NCI-H526 (cell line): ENCODE measurements at places on chromosomes 2 and 18.

- no peak for DNase-seq
These were observed 8.6 kb downstream of the EPAS1 start for GRCh38 chr2:46305767-46306166.

DNA sequence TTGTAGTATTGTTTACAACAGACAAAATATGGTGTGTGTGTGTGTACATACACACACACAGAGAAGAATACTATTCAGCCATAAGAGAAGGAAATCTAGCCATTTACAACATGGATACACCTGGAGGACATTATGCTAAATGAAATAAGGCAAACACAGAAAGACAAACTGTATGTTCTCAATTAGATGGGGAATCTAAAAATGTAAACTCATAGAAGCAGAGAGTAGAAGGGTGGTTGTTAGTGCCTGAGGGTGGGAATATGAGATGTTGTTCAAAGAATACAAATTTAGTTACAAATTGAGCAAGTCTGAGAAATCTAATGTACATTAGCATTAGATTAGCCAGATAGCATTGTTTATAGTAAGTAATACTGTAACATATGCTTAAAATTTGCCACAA lies 11.3 kb downstream of the ZNF519 start:
- no peak for DNase-seq

GRCh38 chr2:9897846-9898245 lies 53.6 kb upstream of the GRHL1 start:
- no peak for DNase-seq

DNA sequence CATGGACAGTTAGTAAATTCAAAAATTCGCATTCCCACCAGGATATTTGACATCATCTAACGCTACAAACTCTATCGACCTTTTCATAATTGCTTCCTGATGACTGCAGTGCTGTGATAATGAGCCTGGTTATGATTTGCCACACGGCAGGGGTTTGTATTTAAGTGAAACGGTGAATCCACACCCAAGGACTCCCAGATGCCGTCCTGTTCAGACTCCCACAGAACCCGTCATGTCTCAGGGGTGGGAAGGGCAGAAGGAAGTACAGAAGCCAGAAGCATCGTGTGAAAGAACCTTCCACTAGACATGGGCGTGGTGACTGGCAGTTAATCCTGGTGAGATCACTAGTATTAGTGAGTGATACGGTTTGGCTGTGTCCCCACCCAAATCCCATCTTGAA lies 91.2 kb upstream of the TMEM18 start:
- DNase-seq = no peak

DNA sequence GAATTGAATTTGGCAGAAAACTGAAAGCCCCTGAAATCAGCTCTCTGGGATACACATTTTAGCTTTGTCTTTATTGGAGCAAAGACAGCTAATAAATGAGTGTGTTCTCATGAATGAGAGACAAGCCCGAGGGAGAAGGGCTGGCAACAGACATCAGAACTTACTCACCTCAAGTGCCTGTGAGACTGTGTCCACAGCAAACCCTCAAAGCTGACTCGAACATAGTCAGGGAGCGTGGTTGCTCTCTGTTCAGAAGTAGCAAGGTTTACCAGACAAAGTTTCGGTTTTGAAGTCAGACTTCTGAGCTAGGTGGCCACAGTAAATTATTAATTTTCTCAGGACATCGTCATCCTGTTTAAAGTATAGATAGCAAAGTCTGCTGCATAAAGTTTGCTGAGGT lies 207.9 kb downstream of the CMPK2 start:
- DNase-seq = no peak

DNA sequence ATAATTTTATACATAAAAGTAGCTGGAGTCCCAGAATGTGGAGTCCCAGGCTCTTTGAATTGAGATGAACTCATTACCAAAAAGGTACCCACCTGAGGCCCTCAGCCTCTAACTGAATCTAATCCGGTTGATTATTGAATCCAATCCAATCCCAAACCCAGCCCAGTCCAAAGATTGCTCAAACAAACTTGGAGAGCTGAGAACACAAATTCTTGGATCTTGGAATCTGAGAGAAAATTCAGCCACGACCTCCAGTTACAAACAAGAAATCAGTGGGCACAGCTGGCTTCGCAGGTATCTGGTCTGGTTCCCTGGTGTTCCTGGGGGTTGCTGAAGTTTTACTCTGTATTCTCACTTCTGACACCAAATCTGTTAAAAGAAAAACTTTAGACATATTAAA lies 28.4 kb upstream of the RHOB start:
- DNase-seq = no peak

- DNase-seq = no peak
These were observed 11.4 kb upstream of the ATP8B1 start for GRCh38 chr18:57814555-57814954.

GRCh38 chr2:120892967-120893667 lies 157.4 kb downstream of the GLI2 start:
- DNase-seq = no peak

- DNase-seq = no peak
These were observed 46.7 kb downstream of the KIDINS220 start for GRCh38 chr2:8790739-8791162.

DNA sequence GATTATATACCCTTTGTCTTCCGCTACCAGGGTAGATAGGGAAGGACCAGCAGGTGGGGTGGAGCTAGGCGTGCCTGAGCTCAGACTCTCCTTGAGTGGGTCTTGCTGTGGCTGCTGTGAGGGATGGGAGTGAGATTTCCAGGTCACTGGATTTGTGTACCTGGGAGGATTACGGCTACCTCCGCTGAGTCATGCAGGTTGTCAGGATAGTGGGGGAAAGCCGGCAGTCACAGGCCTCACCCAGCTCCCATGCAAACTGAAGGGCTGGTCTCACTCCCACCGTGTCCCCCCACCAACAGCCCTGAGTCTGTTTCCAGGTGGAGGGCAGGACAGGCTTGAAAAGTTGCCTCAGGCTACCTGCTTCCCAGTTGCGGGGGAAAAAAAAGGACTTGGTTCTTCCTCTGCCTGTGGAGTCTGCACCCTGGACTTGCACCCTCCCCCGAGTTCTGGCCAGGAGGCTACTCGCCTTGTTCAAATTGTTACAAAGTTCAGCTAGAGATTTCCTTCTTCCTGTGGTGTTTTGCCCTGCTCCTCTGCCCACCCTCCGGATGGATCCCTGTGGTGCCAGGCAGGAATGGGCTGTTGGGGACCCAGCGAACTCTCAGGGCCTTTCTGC lies 268.3 kb downstream of the VAPA start:
- no peak for DNase-seq

DNA sequence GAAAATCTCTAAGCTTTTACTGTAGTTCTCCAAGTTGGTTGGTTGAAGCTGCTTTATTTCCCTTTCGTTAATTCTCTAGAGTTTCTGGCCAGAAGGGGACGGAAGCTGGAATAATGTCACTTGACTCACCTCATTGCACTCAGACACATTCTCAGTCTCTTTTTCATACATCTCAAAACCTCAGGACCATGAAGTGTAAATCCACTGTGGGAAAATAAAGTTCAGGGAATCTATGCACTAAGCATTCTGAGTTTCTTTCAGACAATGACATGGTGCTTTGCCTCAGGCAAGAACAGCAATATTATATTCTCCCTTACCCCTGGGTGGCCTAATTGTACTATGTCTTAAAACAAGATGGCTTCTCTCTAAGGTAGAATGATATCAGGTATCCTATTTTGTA lies 167.8 kb downstream of the PRPF40A start:
- DNase-seq = no peak

- no peak for DNase-seq
These were observed 3.0 kb downstream of the WDR75 start for GRCh38 chr2:189444322-189444721.

GRCh38 chr18:3619222-3619621 lies 169.2 kb downstream of the TGIF1 start:
- DNase-seq = no peak

GRCh38 chr18:46555724-46556123 lies 101.3 kb downstream of the LOXHD1 start:
- DNase-seq = no peak

GRCh38 chr2:137161250-137161649 lies 395.9 kb downstream of the THSD7B start:
- no peak for DNase-seq

GRCh38 chr2:18490901-18491300 lies 69.6 kb downstream of the RDH14 start:
- no peak for DNase-seq

GRCh38 chr2:39524061-39524460 lies 87.0 kb upstream of the MAP4K3 start:
- no peak for DNase-seq

DNA sequence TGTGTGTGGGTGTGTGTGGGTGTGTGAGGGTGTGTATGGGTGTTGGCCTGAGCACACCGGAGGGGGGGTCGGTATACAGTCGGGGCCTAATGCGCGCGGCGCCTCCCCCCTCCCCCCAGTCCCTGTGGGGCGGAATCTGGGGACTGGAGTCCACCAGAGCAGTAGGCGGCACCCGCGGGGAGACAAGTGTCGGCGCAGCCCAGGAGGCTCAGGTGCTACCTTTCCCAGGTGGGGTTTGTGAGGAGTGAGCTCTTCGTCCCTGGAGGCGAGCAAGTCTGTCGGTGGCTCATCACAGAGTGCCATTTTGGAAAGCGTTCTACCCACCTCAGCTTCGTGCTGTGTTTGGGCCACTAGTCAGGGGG lies 2896.1 kb upstream of the TEKT4 start:
- DNase-seq = no peak

DNA sequence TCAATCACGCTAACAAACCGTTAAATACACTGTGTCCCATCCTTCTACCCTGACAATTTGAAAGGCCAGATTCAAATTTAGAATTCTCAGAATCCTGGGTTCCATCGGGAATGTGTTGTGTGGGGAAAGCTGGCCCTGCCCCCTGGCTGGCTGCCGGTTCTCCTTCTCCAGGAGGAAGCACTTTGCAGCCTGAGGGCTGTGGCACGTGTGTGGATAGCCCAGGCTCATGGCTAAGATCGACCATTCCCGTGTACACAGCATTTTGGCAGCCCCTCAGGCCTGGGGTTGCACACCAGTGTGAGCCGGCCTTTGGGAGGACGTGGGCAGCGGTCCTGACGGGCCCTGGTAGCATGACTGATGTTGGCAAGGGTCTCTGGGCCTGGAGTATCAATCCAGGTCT lies 51.0 kb upstream of the ROCK2 start:
- DNase-seq = no peak

- no peak for DNase-seq
These were observed 5.5 kb downstream of the CCDC102B start for GRCh38 chr18:68803356-68803755.

DNA sequence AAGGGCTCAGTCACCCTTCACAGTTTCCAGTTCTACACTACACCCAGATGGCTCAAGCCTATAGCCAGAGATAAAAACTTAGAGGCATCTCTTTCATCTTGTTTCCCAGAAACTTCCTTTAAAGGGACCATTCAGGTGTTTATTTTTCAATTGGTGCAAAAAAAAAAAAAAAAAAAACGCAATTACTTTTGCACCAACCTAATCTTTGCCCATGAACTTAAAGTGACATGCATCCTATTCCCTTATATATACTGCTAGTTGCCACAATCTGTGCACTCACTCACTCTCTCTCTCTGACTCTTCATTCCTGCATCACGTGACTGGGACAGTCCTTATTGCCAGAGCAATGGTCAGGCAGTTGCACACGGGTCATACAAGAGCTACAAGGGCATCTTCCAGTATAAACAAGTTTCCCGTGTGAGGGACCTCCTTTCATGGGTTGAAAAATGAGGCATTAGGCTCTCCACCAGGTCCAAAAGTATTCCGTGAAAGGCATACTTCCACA lies 789.4 kb downstream of the EPHA4 start:
- DNase-seq = no peak
